Hepatocyte (in vitro differentiated cells): ENCODE measurements at places on chromosomes 1 and 21. TPM values are rescaled to one million over a fixed set of nuclear protein-coding genes. Genes with fewer than 3 reads are reported as not detected.
A peak's percentile ranks its signal among the peaks of the same experiment; 100 is the strongest.

The TNNI3K gene
- total RNA-seq, result not detected in 2 replicates

DNA sequence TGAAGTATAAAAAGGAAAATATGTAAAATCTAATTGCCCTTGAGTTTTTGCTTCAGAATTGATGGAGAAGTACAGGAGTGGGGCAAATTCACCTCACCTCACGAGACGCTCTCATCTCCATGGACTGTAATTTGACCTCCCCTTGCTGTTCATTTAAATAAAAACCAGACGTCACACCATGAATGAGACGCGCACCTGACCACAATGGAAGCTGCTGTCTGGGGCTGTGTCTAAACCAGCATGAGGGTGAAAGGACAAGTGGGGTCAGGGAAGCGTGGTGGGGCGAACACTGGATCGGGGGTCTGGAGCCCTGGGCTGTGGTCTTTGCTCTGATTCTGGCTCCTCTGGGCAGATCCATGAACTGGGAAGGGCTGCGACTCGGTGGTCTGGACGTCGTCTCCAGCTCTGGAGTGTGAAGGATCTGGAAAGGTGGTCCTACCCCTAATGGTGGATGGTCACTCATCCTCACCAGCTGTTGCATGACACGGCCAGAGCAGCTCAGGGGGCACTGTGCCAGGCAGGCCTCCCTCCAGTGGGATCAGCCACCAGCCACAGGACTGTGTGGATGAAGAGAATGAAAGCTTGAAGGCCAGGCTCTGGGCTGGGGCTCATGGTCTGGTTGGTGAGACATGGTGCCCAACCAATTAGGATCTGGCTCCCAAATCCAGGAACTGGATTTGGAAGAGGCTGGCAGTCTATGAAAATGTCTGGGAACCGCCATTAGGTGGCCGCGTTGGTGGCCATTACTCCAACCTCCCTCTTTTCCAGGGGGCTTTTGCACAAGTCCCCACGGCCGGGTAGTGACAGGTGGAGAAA is 728.6 kb downstream of the PTPRU start:
- H3K36me3 ChIP-seq, result no peaks in the 10 kb centered on the region
- H3K4me1 ChIP-seq, result no peaks in the 10 kb centered on the region
- DNase-seq, result no peak
- H3K27me3 ChIP-seq, result peaks cover 10% of the 10 kb centered on the region
- no peak overlapping the region for H3K27ac ChIP-seq

- H3K27me3 ChIP-seq, result no peaks in the 10 kb centered on the region
- peaks cover 16% of the 10 kb centered on the region for H3K4me1 ChIP-seq
- peak; percentile 64 for DNase-seq
- H3K27ac ChIP-seq, result peak within 1 kb of the TSS; percentile 99
These were observed at the start of gene THBS3 for GRCh38 chr1:155207806-155208540. Gene THBS3, minus strand, starts transcription at chr1:155207897. Its CDS starts 21 bp downstream, at chr1:155207876.

DNA sequence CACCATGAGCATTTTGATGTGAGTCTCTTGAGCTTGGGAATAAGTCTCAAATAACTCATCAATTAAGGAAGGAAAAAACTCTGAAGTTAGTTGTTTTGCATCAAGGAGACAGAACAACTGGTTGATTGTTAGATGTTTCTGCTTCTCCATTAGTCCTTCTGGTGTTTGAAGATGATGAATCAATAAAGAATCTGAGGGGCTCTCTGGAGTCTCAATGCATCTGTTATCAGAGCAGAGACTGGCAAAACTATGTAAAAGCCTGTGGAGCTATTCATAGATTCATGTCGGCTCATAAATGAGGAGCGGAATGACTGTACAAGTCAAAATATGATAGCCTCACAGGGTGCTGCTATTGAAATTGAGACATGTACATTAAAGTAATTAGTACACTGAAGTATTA is 73.3 kb upstream of the ZC3H11B start:
- no peaks in the 10 kb centered on the region for H3K36me3 ChIP-seq
- H3K4me3 ChIP-seq, result no peak overlapping the region
- no peak for DNase-seq

DNA sequence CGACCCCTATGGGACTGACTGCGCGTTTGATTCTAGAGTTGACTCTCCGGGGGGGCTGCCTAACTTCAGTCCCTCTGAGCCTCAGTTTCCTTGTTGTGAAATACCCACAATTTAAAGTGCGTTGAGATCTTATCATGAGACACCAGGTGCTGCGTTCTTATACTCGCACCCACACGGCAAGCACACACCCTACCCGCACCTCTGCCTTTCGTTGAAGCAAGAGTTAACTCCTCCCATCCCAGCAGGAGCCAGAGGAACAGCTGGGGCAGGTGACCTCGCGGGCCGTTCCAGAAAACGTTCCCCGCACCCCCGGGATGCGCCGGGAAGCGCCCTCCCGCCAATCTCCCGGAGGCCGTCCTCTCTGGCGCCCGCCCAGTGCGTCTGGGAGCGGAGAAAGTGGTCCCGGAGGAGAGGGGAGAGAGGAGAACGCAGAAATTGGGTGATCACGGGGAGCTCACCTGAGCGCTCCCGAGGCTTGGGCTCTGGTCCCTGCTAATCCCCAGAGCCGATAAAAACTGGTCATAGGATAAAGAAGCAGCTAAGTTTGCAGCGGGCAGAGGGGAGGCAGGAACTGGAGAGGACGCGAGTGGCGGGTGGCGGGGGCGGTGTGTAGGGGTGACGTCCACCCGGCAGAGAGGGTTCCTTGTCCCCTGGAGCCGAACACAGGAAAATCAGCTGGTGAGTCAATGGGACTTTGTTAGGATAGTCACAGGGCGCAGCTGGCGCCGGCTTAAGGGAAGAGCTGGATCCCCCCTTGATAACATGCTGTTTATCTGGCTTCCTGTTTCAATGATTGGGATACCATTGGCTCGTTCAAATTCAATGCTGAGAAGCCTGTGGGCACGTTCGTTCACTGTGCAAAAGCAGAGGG is 869 bp downstream of the NAV1 start:
- H3K27me3 ChIP-seq, result peaks cover 37% of the 10 kb centered on the region
- H3K27ac ChIP-seq, result peak overlapping the region; percentile 11
- peak; percentile 71 for DNase-seq
- H3K4me3 ChIP-seq, result peak overlapping the region; percentile 74
- peaks cover 15% of the 10 kb centered on the region for H3K4me1 ChIP-seq
